Stimulated activated CD8-positive, alpha-beta memory T cell treated with anti-CD3 and anti-CD28 coated beads, Interleukin-4, amount 100 ng/mL, for 24 hours (primary cell): ENCODE measurements at places on chromosomes 4 and X.

DNA sequence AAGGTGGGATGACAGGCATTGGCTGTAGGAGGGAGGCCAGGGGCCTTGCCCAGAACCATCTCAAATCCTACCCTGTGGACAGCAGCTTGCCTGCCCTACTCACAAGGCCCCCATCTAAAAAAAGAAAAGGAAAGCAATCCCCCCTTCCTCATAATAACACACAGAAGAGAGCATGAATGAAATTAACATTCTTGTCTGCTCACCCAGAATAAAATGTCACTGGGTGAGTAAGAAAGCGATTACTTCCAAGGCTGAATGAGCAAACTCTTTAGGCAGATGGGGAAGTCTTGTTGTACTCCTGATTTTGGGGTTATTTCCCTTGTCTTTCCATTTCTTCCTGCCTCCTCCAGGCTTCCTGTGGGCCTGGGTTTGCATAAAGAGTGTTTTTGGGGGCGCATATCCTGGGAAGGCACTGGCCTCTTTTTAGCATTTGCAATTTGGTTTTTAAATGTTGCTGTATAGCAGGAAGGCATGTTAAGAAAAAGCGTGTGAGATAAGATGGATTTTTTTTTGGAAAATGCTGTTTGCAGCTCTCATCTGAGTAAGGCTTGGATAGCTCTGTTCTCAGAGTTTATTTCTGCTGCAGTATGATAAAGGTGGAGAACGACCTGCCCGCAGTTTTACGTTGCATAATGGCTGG is 248.3 kb upstream of the GATB start:
- no peak for DNase-seq

DNA sequence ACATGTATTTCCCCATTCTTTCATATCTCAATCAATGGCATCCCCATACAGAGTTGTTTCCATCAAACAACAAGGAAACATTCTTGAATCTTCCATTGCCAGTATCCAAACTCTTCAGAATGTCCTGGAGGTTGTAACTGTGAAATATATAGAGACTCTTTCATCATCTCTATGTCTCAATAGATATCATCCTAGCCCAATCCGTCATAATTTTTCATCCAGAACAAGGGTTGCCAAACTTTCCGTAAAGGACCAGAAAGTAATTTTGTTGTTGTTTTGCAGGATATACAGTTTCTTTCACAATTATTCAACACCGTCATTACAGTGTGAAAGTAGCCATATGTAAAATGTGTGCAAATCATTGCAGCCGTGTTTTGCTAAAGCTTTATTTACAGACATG is 15.2 kb upstream of the CXCL6 start:
- no peak for DNase-seq

GRCh38 chr4:148097801-148098200 is 344.4 kb downstream of the NR3C2 start:
- no peak for DNase-seq

GRCh38 chrX:153514259-153514658 is 3.2 kb upstream of the ATP2B3 start:
- DNase-seq, result no peak

DNA sequence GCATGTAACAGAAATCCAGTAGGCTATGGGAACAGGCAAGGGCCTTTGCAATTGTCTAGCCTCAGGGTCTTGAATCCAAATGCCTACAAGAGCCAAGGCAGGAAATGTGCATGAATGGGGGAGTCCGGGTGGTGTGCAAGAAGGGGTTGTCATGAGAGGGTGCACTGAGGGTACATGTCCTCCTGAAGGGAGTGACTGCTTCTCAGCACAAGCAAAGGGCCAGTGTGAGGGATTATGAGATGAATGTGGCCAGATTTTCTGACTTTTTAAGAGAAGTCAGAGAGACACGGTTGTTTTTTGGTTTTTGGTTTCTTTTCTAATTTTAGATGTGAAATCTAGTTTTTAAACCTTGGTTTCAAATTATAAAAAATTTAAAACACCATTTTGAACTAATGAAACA is 76.5 kb upstream of the LSM6 start:
- no peak for DNase-seq

GRCh38 chr4:151573945-151574344 is 165.0 kb downstream of the FHIP1A start:
- DNase-seq, result no peak

DNA sequence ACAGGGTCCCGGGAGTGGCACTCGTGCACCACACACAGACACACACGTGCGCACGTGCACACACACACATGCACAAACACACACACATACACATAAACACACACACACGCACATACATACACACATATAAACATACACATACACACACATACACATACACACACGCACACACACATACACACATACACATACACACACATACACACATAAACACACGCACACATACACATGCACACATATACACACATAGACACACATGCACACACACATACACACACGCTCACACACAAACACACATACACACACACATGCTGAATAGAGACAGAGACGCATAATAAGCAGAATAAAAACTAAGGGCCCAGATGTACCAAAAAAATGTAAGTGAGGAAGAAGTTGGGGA is 332.2 kb upstream of the CXorf51B start:
- DNase-seq, result no peak

DNA sequence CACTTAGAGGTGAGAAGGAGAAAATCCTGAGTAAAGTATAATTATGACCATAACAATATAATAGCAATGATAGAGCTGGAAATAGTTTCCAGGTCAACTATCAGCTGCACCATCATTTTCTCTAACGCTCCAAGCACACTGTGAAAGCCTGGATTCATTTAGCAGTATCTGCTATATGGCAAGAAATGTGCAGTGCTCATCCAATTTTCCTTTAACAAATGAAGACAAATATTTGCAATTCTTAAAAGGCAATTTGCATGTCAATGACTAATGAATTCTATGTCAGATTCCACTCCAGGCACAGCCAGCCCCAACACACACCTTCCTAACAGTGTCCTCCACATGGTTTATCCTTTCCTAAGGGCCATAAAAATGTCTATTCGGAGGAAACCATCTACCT is 12.7 kb downstream of the PRSS12 start:
- DNase-seq, result no peak

DNA sequence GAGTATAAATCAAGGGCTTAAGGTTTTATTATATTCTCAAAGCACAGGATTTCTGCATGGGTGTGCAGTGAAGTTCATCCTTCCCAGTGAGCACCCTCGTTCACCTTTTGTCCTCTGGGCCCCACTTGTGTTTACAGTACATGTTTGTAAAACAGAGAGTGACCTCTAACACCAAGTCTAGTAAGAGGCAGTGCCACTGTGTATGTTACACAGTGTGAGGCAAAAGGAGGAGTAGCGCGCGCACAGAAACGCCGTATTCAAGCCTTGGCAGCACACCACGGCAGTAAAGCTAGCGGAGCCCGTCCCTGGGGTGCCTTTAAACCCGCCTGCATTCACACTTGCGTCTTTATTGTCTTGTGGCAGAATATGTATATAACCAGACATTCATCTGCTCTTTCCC is 51.9 kb downstream of the CCNI start:
- DNase-seq, result no peak
